ENCODE measurements at places on chromosomes 4 and X.

DNA sequence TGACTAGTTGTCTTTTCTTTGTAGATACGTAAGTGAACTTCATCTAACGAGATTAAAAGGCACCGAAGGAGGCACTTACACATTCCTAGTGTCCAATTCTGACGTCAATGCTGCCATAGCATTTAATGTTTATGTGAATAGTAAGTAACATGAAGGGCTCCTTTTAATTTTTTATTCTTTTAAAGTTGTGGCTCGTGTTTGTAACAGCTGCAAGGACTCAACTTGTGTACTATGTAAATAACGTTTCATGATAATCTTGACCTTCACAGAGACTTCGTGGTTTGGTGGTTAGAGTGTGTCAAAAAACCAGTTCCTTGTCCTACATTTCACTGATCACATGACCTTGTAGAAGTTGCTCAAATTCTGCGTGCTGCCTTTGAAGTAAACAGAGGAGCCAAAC, 51.6 kb downstream of the KIT start:
- DNase-seq, result no peak

DNA sequence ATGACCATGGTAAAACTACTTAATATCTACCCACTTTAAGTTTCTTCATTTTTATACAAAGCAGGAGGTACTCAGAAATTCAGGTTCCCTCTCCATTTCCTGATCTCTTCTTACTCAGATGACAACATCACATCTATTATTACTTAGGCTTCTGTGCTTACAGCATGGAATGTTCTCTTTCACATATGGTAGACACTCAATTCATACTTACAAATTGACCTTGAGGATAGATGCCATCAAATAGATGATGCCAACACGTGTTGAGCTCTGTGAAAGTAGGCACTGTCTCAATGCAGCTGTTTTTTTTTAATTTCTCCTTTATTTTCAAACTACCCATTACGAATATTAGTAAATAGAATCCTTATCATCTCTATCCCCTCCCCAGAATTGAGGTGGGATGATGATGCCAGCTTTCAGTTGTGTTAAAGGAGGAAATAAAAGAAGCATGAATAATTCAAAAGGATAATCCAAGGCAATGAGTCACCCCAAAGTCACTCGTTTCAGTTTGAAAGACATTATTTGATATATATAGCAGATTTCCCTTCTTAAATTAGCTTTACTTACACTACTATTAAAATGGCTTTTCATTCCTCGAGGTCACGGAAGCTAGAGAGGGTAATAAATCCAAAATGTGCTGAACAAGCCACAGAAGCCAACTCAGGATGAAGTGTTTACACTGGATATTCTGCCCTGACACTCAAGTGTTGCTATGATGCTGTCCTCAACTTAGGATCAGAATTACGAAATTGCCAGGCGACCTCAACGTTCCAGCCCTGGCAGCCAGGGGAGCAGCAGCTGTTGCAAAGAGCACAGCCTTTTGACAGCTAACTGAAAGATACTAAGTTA, 124.2 kb upstream of the EOLA2 start:
- DNase-seq, result no peak

DNA sequence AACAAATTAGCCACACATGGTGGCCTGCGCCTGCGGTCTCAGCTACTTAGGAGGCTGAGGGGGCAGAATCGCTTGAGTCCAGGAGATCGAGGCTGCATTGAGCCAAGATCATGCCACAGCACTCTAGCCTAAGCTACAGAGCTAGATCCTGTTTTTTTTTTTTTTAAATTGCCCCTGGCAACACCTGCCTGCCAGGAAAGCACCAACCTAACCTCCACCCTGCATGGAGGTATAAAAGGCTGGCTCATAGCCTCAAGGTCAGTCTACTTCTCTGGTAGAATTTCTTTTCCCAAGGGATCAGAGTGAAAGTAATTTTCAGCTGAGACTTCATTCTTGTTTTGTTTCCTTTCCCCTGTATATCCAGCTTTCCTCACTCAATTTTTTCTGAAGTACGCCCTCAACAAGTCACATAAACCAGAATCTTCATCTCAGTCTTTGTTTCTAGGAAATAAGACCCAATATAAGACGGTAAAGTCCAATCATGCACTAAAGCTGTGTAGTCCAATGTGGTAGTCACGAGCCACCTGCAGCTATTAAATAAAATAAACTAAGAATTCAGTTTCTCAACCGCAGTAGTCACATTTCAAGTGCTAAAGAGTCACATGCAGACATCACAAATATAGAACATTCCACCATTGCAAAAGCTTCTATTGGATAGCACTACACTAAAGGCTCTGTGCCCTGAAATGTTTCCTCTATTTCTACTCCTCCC, 113.3 kb downstream of the HPGD start:
- no peak for DNase-seq

GRCh38 chr4:159298502-159298901, 195.6 kb downstream of the RAPGEF2 start:
- DNase-seq, result no peak

DNA sequence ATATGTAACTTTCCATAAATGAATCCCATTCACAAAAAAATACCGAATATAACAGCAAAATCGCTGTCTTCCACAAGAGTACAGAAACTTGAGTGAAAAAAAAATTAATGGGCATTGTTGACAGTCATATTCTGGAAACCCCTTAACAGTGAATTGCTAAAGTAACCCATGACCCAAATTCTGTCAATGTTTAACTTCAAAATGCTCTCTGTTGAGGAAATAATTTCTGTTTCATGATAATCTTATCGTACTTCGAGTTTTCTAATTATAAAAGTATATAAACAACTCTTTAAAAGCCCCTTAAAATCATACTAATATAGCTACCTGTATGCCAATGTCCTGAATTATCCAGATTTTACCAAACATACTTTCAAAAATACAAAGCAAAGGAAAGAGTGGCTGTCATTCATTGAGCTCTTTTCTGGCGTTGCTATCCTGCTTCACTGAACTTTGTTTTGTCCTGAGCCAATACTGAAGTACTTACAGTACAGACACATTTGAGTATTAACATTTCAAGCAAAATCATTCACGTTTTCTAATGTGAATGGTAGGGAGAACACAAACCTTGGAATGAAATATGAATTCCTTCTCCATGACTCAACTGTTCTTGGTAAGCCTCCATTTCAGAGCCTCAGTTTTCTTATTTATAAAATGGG, 2.4 kb downstream of the XAGE3 start:
- DNase-seq, result no peak

- DNase-seq, result no peak
Observed at GRCh38 chr4:633976-634598, 8.7 kb downstream of the PDE6B start.

- DNase-seq, result no peak
Observed at GRCh38 chr4:25861280-25861950, 1.4 kb downstream of the SEL1L3 start.

- no peak for DNase-seq
Observed at GRCh38 chrX:32137525-32137924, 1065.7 kb upstream of the FTHL17 start.
